Right lobe of liver (tissue), 6 donors: ENCODE measurements at places on chromosomes 6 and 20.
A peak's percentile ranks its signal among the peaks of the same experiment; 100 is the strongest.

- DNase-seq: no peak
Measured at GRCh38 chr6:6006428-6007365, at the start of gene NRN1. Gene NRN1 (minus strand): TSS chr6:6006925. CDS start chr6:6006749, 176 bp downstream.

- peak; percentile 27 for DNase-seq
Measured at GRCh38 chr6:157715728-157716164, 107.3 kb upstream of the SNX9 start.

- no peak for DNase-seq
Measured at GRCh38 chr20:32439132-32439829, 81.2 kb downstream of the ASXL1 start.

GRCh38 chr6:113901482-113901881 is 44.3 kb downstream of the MARCKS start:
- no peak for DNase-seq

DNA sequence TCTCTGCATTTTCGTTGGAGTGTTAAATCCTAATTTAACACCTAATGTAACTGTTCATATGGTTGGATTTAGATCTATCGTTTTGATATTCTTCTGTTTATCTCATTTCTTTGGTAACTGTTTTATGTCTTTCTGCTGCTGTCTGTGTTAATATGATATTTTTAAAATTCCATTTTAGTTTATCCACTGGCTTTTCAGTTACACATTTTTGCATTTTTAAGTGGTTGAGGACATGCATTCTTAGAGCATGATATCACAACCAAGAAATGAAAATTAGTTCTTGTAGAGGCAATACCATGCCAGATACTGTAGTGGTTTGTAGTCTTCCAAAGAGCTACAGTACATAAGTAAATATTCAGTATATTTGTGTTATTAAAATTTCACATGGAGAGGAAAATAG is 58.6 kb downstream of the LIN28B start:
- DNase-seq: no peak

DNA sequence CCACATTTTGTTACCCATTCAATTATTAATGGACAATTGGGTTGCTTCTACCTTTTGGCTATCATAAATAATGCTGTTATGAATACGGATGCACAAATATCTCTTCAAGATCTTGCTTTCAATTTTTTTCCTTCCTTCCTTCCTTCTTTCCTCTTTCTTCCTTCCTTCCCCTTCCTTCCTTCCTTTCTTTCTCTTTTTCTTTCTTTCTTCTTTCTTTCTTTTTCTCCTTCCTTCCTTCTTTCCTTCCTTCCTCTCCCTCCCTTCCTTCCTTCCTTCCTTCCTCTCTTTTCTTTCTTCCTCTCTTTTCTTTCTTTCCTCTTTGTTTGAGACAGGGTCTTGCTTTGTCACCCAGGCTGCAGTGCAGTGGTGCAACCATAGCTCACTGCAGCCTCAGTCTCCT is 39.2 kb downstream of the ZNF184 start:
- no peak for DNase-seq

- DNase-seq: no peak
Measured at GRCh38 chr20:5845681-5846615, 95.7 kb downstream of the SHLD1 start.

GRCh38 chr20:926670-927069 is 10.5 kb upstream of the ANGPT4 start:
- DNase-seq: no peak

DNA sequence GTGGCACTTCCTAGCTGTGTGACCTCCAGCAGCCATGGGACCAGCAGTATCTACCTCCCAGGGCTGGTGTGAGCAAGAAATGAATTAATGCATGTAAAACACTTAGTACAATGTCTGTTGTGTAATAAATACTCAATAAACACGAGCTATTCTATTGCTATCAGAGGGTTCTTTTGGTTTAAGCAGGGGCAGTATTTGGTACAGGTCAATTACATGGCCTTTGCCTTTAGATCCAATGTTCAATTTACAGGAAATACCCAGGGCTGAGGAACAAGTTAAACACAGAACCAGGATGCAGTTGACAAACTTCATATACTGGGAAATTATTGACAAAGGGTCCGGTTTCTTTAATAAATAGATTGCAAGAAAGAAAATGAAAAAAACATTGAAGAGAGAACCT is 2.9 kb downstream of the TGM2 start:
- DNase-seq: no peak

DNA sequence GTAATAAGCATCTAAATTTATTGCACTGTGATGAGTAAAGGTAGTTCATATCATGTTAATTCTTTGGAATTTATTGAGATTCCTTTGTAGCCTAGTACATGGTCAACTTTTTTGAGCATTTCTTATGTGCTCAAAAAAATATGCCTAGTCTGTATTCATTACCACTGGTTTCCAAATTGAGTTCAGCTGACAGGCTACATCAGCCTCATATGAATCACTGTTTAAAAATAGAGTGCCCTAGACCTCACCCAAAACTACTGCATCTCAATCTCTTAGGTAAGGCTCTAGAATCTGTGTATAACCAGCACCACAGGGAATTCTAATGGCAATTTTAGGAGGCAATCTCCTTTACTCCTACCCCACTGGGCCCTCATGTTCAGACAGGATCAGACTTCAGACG is 16.7 kb upstream of the FOXF2 start:
- no peak for DNase-seq

DNA sequence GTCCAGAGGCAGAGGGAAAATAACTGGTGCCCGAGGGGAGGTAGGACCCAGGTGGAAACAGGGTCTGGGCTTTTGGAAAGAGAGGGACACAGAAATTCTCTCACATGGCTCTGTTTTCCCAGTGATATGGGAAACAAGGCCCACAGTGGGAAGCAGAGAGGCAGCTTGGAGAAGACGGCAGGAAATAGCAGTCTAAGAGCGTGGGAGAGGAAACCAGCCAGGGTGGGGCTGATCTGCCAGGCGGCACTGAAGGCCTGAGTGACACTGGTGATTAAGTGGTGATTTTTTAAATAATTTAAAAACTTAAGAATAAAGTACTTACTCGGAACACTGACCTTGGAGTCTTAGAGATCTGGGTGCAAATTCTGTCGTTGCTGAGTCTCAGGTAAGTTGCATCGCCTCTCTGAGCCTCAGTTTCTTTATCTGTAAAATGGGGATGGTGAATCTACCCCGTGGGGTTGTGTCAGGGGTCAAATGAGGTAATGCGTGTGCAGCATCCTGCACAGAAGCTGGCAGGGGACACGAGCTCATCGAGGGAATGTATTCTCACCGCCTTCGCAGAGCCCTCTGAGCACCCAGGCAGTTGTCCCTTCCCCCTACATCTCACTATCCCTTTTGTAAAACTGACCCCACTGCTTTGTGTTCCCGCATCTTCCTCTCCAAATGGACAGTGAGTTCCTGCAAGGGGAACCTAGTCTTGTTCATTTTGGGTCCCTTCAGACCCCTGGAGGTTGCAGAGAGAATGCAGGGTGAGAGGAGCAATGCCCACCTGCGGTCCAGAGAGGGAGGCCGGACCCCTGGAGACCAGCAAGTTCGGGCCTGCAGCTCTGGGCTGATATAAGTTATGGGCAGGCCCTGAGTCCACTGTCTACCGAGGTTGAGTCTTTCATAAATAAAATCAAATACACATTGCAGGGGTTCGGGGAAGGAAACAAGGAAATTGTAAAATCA is 228.6 kb upstream of the PMEPA1 start:
- no peak for DNase-seq

DNA sequence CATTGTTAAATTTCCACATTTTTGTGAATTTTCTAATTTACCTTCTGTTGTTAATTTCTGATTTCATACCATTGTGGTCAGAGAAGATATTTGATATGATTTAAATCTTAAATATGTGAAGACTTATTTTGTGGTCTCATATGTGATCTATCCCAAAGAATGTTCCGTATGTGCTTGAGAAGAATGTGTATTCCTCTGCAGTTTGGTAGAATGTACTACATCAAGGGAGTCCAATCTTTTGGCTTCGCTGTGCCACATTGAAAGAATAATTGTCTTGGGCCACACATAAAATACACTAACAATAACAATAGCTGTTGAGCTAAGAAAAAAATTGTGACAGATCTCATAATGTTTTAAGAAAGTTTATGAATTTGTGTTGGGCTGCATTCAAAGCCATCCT is 176.2 kb upstream of the PRND start:
- DNase-seq: no peak

- DNase-seq: no peak
Measured at GRCh38 chr6:63899550-63899949, 263.9 kb downstream of the PHF3 start.

- peak; percentile 60 for DNase-seq
Measured at GRCh38 chr20:32040142-32040953, 11.7 kb upstream of the HCK start.

- no peak for DNase-seq
Measured at GRCh38 chr6:31308050-31308844, 36.4 kb upstream of the HLA-C start.

DNA sequence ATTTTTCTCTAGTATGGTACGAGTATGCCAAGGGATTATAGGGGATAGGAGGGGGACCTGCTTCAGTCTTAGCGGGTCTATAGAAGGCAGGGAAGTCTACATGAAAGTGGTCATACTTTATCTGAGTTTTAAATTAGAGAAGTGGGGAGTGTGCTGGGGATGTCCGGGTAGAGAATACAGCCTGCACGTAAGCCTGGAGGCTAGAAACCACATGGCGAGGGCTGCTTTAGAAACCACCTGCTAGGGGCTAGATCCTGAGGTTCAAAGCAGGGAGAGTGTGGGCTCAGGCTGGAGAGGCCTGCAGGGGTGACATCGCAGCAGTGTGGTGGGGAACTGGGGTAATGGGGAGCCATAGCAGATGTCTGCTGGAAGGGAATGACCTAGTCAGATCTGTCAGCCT is 85.2 kb downstream of the VEGFA start:
- DNase-seq: no peak

GRCh38 chr6:111580826-111581505 is 24.7 kb downstream of the TRAF3IP2 start:
- no peak for DNase-seq

- peak; percentile 11 for DNase-seq
Measured at GRCh38 chr20:32480371-32481241, 104.5 kb downstream of the NOL4L start.

DNA sequence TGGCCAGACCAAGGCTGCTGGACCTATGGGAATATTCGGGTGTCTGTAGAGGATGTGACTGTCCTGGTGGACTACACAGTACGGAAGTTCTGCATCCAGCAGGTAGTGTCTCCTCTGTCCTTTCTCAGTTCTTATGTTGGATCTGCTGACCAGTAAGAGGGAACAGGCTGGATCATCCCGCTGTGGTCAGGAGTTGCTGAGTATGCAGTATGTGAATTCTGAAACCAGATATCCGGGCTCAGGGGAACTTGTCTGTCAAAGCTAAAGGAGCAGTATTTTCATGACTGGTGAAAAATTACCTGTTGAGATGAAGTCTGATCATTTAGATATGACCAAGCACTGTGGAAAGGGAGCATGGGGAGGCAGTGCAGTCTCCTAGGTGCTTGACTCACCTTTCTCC is 22.1 kb upstream of the GNRH2 start:
- DNase-seq: no peak

- no peak for DNase-seq
Measured at GRCh38 chr6:123676793-123677192, 40.0 kb upstream of the TRDN start.

GRCh38 chr6:3748208-3749066 is 3.1 kb downstream of the PXDC1 start:
- peak; percentile 75 for DNase-seq

DNA sequence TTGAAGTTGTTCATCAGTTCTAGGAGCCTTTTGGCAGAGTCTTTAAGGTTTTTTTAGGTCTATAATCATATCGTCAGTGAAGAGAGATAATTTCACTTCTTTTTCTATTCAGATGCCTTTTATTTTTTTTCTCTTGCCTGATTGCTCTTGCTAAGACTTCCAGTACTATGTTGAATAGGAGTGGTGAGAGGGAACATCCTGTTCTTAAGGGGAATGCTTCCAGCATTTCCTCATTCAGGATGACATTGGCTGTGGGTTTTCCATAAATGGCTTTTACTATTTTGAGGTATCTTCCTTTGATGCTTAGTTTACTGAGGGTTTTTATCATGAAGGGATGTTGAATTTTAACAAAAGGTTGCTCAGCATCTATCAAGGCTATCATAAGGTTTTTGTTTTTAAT is 109.5 kb downstream of the CLVS2 start:
- no peak for DNase-seq

GRCh38 chr6:123841067-123841896 is 37.6 kb downstream of the NKAIN2 start:
- no peak for DNase-seq

DNA sequence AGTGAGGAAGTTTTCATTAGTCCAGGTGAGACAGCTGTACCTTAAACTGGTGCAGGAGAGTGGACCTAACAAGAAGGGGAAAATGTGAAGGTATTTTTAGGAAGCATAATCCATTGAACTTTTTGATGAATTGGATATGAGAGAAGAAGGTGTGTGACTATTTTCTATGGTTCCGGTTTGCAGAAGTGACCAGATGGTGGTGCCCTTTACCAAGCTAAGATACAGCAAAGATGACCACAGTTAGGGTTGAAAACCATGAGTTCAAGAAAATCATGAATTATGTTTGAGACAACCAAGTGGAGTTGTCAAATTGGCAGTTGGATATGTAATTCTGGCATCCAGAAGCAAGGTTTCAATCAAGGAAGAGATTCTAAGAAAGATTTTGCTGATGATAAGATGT is 61.9 kb upstream of the NRSN1 start:
- no peak for DNase-seq

DNA sequence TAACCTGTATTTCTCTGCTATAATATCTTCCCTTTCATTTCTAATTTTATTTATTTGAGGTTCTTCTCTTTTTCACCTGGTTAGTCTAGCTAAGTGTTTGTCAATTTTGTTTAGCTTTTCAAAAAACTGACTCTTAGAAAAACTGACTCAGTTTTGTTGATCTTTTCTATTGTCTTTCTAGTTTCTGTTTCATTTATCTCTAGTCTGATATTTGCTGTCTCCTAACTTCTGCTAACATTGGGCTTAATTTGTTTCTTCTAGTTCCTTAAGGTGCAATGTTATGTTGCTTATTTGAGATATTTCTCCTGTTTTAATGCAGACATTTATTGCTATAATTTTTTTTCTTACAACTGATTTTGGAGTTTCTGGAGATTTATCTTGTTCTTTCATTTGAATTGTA is 1011.0 kb downstream of the EPHA7 start:
- no peak for DNase-seq

DNA sequence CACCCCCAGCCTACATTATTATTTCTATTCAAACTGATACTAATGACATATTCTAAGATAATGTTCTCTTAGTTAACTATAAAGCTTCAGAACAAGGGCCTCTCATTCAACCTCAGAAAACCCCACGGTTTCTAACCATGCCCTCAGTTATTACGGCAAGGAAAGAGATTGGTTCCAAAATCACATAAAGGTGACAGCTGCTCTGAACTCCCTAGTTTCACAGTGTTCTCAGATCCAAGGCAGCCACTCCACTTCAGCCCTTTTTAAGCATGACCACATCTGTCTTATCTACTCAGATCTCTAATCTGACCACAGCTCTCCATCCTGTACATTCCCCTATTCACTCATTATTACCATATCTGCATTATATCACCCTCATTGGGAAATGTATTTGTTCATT is 98.8 kb upstream of the CEP85L start:
- no peak for DNase-seq

GRCh38 chr6:162443101-162443500 is 284.5 kb downstream of the PRKN start:
- DNase-seq: peak; percentile 59
